Activated CD4-positive, alpha-beta memory T cell treated with anti-CD3 and anti-CD28 coated beads for 36 hours (primary cell): ENCODE measurements at places on chromosomes 7 and 10. TPM values are rescaled to one million over a fixed set of nuclear protein-coding genes. Genes with fewer than 3 reads are reported as not detected.

Gene SMURF1
- total RNA-seq, result 16.2 TPM

DNA sequence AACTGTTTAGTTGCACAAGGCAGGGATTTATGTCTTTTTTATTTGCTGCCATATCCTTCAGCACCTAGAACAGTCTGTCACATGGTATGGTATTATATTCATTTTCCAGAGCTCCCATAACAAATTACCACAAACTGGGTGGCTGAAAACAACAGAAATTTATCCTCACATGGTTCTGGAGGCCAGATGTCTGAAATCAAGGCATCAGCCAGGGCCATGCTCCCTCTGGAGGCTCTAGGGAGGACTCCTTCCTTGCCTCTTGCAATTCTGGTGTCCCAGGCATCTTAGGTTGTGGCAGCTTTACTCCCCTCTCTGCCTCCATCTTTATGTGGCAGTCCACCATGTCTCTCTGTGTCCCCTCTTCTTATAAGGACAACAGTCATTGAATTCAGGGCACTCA is 43.1 kb downstream of the MET start:
- no peak for DNase-seq

Gene MKLN1
- 33.8 TPM for total RNA-seq

GRCh38 chr10:6980353-6980752 is 400.3 kb upstream of the PRKCQ start:
- no peak for DNase-seq

Gene FGL2
- total RNA-seq, result 0.55 TPM

DNA sequence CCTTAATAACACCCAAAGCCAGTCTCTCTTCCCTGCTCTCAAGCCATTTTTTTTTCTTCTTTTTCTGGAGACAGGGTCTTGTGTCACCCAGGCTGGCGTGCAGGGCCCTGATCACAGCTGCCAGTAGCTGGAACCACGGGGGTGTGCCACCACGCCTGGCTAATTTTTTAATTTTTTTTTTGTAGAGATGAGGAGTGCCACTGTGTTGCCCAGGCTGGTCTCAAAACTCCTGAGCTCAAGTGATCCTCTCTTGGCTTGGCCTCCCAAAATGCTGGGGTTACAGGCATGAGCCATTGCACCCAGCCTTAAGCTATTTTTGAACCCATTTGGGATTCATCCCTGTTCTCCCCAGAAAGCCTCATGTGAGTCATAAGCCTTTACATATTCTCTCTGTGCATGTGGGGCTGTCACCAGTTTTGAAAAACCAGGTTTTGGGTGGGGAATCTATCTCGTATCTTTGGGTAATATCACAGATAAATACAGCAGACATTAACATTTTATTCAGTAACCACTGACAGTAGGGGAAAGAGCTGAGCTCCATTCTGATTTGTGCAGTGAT is 15.5 kb downstream of the ZNF487 start:
- DNase-seq, result no peak

- peak; percentile 17 for DNase-seq
Observed at GRCh38 chr7:104627516-104627915, 299.1 kb downstream of the LHFPL3 start.

DNA sequence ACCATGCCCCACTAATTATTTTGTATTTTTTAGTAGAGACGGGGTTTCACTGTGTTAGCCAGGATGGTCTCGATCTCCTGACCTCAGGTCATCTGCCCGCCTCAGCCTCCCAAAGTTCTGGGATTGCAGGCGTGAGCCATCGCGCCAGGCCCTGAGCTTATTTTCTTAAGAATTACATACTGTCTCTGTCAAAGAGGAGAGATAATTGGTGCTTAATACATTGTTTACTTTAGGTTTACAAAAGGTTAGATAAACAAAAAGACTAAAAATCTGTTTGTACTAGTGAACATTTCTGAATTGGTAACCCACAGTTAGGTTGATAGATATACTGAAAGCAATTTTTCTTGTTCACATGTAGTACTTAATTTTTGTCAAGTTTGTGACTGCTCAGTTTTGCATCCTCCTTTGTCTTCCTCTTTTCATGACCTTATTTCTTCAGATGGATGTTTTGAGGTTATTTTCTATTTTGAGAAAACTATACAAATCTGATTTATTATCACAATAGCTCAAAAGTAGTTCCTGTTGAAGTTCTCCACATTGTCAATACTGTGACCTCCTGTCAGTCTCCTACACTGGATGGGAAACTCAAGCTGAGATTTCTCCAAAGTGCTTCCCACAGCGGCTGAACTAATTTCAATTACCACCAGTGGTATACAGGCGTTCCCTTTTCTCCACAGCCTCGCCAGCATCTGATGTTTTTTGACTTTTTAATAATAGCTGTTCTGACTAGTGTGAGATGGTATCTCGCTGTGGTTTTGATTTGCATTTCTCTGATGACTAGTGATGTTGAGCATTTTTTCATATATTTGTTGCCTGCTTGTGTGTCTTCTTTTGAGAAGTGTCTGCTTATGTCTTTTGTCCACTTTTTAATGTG is 22.5 kb downstream of the HHEX start:
- no peak for DNase-seq

Gene ANKRD61
- total RNA-seq, result 0.17 TPM

DNA sequence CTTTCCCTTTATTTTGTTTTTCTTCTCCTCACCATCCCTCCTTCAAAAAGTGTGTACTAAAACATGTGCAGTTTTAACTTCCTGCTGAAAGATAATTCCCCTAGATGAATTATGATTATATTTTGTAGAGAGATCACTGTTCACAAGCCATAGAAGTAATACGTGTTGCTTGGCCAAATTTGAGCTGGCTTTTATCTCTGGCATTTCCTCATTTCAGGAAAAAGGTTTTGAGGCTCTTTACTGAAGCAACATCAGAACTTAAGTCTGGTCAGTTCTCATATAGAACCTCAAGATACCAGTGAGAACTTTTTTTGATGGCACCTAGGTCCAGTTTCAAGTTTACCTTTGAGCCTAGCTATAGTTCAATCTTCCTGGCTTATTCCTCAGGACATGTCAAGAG is 463.3 kb downstream of the INHBA start:
- DNase-seq, result no peak

- no peak for DNase-seq
Observed at GRCh38 chr7:102275123-102275703, 11.5 kb upstream of the SH2B2 start.

Gene PSD
- 4.2 TPM for total RNA-seq

- no peak for DNase-seq
Observed at GRCh38 chr10:126212738-126213137, 175.5 kb downstream of the ADAM12 start.

- DNase-seq, result no peak
Observed at GRCh38 chr10:129905553-129905952, 58.5 kb downstream of the EBF3 start.

- peak; percentile 24 for DNase-seq
Observed at GRCh38 chr7:106021151-106022067, 58.3 kb downstream of the CDHR3 start.

Gene NT5C2
- total RNA-seq, result 50.1 TPM

- no peak for DNase-seq
Observed at GRCh38 chr10:79418886-79419595, 26.4 kb downstream of the ZCCHC24 start.
